ENCODE measurements at places on chromosomes 16 and 17. TPM values are rescaled to one million over a fixed set of nuclear protein-coding genes. Genes with fewer than 3 reads are reported as not detected.

The KRTAP16-1 gene
- total RNA-seq, result not detected

The CDH13 gene
- total RNA-seq, result 7.5 TPM

The VTN gene
- 2.1 TPM for total RNA-seq

The TBC1D3C gene
- total RNA-seq, result not detected

The KRTAP4-3 gene
- total RNA-seq, result not detected

The EFNB3 gene
- 0.53 TPM for total RNA-seq

The SLC47A1 gene
- total RNA-seq, result 8.0 TPM

The SLC22A31 gene
- 0.98 TPM for total RNA-seq

The HASPIN gene
- 0.36 TPM for total RNA-seq

The OTOA gene
- 0.31 TPM for total RNA-seq

DNA sequence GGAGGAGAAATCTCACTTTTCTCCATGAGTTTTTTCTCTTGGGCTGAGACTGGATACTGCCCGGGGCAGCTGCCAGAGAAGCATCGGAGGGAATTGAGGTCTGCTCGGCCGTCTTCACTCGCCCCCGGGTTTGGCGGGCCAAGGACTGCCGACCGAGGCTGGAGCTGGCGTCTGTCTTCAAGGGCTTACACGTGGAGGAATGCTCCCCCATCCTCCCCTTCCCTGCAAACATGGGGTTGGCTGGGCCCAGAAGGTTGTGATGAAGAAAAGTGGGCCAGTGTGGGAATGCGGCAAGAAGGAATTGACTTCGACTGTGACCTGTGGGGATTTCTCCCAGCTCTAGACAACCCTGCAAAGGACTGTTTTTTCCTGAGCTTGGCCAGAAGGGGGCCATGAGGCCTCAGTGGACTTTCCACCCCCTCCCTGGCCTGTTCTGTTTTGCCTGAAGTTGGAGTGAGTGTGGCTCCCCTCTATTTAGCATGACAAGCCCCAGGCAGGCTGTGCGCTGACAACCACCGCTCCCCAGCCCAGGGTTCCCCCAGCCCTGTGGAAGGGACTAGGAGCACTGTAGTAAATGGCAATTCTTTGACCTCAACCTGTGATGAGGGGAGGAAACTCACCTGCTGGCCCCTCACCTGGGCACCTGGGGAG, 19.1 kb downstream of the NGFR start:
- peak; percentile 84 for DNase-seq

- peak; percentile 80 for DNase-seq
These were observed 19.9 kb upstream of the GPATCH8 start for GRCh38 chr17:44522883-44523671.

DNA sequence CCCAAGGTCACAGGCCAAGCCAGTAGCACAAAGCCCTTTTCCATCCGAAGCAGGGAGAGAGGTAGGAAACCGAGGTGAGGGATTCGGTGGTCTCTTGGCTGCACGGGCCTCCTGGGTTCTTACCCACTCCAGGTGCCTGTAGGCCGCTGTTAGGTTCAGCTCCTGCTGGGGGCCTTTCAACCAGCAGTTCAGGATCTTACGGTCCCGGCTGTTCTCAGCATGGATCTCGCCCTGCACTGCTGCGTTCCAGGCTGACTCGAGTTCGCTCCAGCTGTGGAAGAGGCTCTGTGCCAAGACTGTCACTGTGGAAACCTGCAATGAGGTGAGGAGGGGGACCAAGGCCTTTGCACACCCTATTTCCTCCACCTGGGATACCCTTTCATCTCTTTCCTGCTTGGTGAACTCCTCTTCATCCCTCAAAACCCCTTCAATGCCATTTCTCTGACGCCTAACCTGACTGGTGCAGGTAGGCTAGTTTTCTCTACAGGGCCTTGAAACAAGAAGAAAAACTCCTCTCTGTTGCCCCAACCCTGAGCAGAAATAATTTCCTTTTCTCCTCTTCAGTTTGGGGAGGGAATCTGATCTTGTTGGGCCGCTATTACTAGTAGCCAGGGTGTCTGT, 103.6 kb downstream of the RMI2 start:
- no peak for DNase-seq

DNA sequence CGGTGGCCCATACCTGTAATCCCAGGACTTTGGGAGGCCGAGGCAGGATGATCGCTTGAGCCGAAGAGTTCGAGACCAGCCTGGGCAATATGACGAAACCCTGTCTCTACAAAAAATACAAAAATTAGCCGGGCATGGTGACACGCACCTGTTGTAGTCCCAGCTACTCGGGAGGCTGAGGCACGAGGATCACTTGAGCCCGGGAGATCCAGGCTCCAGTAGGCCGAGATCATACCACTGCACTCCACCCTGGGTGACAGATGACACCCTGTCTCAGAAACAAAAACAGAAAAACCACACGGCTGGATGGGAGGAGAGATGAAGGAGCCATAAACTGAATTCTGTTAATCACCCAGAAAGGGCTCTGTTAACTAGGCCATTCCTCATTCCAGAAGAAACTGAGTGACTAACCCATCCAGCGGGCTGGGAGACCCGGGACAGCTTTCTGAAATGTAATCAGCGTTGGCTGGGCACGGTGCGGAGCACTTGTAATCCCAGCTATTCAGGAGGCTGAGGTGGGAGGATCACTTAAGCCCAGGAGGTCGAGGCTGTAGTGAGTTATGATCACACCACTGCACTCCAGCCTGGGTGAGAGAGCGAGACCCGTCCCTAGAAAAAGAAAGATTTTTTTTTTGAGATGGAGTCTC, 641 bp upstream of the NT5C3B start:
- DNase-seq, result no peak

DNA sequence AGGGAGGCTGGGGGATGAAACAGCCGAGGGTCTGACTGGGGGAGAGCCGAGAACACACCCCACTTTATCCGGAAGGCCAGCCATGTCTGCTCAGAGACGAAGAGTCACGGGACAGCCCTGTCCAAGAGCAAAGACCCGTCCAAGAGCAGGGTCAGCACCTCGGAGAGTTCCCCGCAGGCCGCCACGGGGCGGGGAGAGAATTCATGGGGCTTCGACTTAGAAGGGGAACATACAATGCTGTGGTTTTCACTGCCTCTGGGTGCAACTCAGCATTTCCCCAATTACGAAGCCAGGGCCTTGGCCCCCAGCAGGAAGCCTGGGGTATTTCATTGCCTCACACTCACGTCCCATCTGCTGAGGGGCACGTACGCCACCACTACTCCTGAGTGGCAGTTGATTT, 59.3 kb downstream of the JPH3 start:
- DNase-seq, result peak; percentile 69

- no peak for DNase-seq
These were observed 482.5 kb upstream of the CDH5 start for GRCh38 chr16:65884018-65884417.

DNA sequence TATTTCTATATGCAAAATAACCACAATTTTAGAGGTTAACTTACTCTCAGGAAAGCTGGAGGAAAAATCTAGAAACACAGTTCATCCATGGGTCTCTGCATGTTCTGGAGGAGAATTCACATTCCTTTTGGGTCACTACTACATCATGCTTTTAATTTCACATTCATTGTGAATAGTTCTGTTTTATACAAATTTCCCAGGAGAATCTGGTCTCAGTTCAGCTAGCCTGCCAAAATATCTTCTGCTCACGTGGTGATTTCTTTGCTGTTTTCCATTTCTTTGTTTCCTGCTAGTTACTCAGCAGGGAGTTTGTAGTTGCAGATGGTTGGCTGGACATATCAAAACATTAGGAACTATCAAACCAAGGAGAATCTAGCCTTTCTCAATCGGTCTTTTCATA, at the start of gene ABCA9:
ABCA9 (minus strand) TSS at position 106 of the 400 bp plus-strand sequence. CDS start 9,801 bp downstream, outside the sequence.
- DNase-seq, result no peak

DNA sequence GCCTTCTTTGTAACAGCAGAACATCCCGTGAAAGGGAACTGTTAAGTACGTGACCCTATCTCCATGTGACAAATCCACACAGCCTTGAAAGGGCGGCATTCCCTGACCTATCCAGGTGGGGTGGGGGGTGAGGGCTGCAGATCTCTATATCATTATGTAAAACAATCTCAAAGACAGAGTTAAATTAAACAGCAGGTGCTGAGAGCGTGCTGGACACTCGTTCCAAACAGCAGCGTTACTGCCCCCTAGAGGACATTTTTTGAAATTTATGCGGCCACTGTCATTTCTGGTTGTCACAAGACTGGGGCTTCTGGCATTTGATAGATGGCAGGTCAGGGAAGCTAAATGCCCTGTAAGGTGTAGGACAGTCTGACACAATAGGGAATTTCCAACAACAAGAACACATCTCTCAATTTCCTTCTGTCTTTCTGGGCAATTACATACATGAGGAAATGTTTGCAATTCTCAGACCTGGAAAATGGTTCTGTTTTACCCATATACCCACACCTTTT, 6.7 kb upstream of the SLC25A39 start:
- DNase-seq, result no peak

- no peak for DNase-seq
These were observed 18.5 kb upstream of the PITPNA start for GRCh38 chr17:1580979-1581676.

- DNase-seq, result no peak
These were observed 88.6 kb downstream of the NTN1 start for GRCh38 chr17:9109933-9110332.

DNA sequence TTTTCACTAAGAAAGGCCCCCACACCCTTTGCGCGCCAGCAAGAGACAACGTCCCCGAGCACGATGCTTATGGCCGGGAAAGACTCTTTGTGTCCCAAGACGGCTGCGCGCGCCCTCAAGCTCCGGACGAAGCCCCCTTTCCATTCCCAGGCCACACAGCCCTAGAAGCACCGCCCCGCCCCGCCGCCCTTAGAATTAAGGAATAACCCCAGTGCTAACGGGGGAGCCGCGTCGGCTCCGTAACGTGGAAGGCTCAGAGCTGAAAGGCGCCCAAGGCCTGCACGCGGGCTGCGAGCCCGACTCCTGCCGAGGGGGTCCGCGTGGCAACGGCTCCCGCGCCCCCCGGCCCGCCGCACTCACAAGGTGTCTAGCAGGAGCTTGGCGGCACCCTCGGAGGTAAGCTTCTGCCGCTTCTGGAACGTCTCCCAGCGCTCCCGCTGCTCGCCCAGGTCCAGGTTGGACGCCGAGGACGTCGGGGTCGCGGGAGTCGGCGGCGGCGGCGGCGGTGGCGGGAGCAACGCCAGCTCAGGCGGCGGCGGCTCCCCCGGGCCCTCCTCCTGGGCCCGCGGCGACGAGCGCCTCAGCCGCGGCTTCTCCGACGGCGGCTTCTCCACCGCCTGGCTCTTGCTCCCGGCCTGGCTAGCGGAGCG, 477 bp downstream of the CENPV start:
- DNase-seq, result peak; percentile 64

GRCh38 chr16:14338236-14338635, 267.1 kb downstream of the MRTFB start:
- DNase-seq, result no peak

DNA sequence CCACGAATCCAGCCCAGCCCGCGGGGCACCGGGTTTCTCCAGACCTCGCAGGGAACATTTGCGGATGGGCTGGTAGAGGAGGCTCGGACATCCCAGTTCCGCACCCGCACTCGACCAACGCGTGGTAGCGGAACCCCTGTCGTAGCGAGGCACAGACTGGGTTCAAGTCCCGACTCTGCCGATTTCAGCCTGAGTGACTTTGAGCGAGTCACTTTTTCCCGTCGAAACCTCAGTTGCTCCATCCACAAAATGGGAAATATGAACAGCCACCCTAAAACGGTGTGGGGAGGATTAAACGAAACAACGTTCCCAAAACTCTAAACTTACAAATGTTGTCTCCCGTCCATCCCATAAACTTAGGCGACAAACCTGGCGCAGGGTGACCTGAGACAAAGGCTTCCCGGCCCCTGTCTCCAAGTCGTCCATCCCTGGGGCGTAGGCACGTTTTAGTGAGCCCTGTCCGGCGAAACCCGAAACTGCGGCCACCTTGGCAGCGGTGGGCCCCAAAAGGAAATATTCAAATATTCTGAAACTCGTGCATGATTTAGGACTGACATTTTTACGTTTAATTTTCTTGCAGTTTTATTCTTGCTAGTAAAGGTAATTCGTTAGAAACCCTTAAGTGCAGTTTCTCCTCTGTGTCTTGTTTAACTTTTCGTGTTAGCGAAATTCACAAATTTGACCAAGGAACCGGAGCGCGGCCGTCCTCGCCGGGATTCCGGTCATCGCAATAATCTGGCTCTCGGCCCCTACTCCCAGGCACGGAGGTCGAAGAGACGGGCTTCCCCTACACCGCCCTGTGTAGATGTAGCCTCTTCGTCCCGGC, 1.9 kb upstream of the MLLT6 start:
- DNase-seq, result no peak

- DNase-seq, result peak; percentile 19
These were observed 15.1 kb downstream of the ACSF2 start for GRCh38 chr17:50440838-50441829.

- DNase-seq, result peak; percentile 13
These were observed 14.1 kb downstream of the NFE2L1 start for GRCh38 chr17:48062273-48062672.

DNA sequence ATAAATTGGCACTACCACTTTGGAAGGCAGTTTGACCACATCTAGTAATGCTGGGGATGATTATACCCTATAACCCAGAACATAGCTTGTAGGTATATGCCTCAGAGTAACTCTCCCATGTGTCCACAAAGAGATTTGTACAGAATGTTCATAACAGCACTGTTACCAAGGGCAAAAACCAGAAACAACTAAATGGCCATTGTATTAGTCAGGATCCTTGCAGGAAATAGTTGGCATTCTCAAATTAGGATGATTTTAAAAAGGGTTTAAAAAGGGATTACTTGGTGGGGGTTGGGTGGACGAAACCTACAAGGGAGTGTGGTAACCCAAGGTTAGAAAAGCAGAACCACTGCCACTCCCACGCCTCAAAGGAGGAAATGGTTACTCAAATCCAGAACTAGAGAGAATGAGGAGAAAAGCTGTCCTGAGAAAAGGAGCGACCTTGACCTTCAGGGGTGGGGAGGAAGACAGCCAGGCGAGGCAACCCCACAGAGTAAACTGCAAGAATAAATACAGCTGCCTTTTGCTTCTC, 2.1 kb downstream of the CPPED1 start:
- no peak for DNase-seq

- no peak for DNase-seq
These were observed 38.5 kb downstream of the CTU2 start for GRCh38 chr16:88744577-88745521.

DNA sequence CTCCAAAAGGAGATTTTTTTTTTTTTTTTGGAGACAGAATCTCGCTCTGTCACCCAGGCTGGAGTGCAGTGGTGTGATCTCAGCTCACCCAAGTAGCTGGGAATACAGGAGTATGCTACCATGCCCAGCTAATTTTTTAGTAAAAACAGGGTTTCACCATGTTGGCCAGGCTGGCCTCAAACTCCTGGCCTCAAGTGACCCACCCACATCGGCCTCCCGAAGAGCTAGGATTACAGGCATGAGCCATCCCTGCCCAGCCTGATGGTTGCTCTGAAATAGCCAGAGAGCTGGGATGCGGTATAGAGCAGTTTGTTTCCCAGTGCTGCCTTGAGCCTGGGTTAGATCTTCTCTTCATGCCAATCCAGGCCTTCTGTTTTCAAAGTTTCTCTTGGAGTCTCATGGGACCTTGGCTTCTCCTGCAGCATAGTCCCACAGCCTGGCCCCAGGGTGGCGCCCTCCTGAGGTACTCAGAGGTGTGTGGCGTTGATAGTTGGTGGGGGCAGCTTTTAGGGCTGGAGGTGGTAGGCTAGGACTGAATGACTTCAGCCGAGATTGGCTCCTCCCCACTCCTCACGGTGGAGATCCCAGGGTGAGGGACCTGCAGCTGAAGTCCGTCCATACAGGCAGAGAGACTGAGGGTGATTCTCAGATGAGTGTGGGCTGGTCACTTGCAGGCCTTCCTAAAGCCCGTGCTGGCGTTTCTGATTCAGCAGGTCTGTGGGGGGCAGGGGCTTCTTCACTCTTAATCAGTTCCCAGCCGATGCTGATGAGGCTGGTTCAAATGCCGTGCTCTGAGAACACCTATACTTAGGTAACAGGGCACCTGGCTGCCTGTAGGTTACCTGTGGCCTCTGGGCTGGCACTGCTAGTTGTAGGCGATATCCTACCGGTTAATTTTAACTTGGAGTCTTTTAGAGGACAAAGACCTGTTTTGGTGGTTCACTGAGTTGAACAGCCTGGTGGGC, 52.0 kb downstream of the TNFRSF13B start:
- DNase-seq, result peak; percentile 42

Measured in sciatic nerve (tissue), 2 donors.